Activated T-helper 2 cell treated with anti-CD3 and anti-CD28 coated beads, Interferon-gamma antibody, Interleukin-2, Interleukin-4, amounts not matched to agents 10 μg/mL and 5 μg/mL and 100 μg/mL, durations not matched to agents 14 hours and 24 hours and 36 hours (primary cell): ENCODE measurements at places on chromosomes 2 and 18. TPM values are rescaled to one million over a fixed set of nuclear protein-coding genes. Genes with fewer than 3 reads are reported as not detected.

GPR35 gene
- 24.9 and 27.4 TPM in 2 replicates for total RNA-seq

KCNG2 gene
- not detected in 2 replicates for total RNA-seq

COPS9 gene
- 112 and 114 TPM in 2 replicates for total RNA-seq

CPS1 gene
- total RNA-seq = 1.2 and 1.4 TPM in 2 replicates

CNDP1 gene
- 0.09 TPM in 2 replicates for total RNA-seq
